ENCODE measurements at places on chromosomes 13 and 19.
A peak's percentile ranks its signal among the peaks of the same experiment; 100 is the strongest.

DNA sequence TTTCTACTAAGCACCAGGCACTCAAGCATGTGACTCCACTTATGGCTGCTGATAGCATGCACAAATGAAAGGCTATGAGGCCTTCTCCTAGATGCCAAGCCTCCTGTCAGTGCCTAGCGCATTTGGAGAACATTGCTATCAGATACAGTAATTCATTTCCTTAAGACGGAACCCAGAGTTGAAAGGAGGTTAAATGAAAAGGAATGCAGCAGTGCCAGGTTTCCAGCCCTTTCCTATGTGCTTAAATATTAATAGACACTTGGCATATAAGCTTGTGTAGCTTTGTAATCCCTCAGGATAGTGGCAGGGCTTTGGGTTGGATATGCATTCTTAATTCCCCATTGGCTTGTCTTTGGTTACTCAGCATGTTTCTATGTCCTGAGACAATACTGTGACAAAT lies 140.1 kb upstream of the FRY start:
- DNase-seq = no peak

DNA sequence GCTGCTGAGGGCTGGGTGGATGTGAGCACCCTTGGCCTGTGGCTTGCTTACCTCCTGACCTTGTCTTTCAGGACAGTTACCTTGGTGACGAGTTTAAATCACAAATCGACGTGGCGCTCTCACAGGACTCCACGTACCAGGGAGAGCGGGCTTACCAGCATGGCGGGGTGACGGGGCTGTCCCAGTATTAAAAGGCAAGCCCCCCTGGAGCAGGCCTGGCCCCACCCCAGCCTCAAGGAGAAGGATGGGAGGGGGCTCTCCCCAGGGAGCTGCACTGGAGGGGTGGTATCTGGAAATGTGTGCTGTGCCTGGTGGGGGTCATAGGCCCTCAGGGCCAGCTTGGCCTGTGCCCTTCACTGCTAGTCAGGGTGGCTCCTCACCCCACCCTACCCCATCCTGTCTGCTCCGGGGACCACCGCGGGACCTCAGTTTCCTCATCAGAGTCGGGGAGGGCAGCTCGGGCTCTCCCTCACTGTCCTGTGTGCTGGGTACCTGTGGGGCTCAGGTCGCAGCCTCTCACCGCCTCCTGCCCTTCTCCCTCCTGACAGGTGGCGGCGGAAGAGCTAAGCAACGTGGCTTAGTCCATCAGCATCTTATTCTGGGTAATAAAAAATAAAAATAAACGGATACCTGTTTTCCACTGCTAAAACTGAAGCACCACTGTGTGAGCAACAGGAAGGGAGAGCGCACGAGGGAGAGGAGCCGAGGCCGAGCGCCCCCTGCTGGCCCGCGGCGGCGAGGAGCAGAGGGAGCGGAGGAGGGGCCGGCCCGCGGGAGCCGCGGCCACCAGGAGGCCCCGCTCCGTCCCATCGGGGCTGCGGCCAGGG lies 29.8 kb downstream of the CERS1 start:
- no peak for DNase-seq

DNA sequence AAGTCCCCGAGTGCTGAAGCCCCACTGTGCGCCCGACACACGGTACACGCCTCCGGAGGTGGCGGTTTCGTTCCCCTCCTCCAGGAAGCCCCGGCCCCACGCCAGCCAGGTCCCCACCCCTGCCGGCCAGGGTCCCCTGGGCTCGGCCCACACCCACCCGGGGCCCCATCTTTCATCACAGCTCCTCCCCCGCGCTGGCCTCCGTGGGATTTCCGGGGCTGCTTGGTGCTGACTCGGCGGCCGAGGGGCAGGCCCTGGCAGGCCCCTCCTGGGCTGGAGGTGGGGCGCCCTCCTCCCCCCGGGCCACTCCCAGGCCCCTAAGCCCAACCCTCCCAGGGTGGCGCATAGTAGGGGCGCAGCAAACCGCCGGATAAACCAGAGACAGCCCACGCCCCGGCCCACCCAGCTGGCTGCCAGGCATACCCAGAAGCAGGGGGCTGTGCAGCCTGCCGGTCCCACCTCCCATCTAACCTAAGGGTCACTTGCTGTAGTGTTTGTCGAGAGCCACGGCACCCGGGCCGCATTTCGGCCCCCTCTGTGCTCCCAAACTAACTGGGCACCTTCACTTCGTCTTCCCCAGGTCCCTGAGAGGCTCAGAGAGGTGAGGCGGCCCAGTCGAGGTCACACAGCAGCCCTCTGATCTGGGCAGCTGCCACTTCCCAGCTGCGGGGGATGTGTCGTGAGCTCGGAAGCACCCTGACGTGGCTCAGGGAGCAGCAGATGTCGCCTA lies 6.6 kb downstream of the ZBTB7A start:
- DNase-seq = no peak

- no peak for DNase-seq
These were observed 86.0 kb downstream of the ZNF726 start for GRCh38 chr19:24000656-24001055.

- DNase-seq = no peak
These were observed 387.5 kb downstream of the LMO7 start for GRCh38 chr13:76023652-76024051.

GRCh38 chr19:55809381-55810058 lies 22.3 kb downstream of the NLRP11 start:
- DNase-seq = no peak

GRCh38 chr19:49391581-49392399 lies 3.7 kb downstream of the KASH5 start:
- peak; percentile 20 for DNase-seq

GRCh38 chr19:21460686-21461085 lies 44.7 kb upstream of the ZNF429 start:
- no peak for DNase-seq

DNA sequence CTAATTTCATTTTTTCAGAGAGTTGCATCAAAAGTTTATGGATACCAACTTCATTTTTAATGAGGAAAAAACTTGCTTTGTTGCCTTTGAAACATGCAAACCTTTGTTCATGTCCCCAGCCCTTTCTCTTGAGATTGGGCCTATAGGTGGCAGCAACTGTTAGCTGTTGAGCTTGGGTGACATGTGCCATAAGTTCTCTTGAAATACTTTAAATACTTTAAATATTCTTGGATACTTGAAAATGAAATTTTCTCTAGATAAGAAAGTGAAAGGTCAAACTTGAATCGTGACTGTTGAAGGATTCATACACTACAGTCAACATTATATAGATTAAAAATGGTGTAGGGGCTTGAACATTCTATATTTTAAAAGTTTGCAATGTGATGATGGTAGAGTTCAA lies 294.9 kb downstream of the NDFIP2 start:
- DNase-seq = peak; percentile 47

- no peak for DNase-seq
These were observed 15.3 kb downstream of the TTYH1 start for GRCh38 chr19:54430306-54431254.

- DNase-seq = no peak
These were observed 4.7 kb downstream of the SLITRK5 start for GRCh38 chr13:87675851-87676250.

DNA sequence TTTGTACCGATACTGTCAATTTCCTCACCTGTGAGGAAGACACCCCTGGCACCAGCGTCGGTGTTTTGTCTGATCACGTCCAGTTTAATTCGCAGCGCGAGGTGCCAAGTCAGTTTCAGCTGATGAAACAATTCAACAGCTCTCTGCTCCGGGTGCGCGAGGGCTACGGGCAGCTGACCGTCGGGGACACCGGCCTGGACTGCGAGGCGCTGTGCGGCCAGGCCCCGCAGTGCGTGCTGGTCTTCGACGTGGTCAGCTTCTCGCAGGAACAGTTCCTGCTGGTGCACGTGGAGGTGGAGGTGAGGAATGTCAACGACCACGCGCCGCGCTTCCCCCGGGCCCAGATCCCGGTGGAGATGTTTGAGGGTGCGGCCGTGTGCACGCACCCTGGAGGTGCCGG lies 171.5 kb downstream of the OLFM4 start:
- DNase-seq = no peak

DNA sequence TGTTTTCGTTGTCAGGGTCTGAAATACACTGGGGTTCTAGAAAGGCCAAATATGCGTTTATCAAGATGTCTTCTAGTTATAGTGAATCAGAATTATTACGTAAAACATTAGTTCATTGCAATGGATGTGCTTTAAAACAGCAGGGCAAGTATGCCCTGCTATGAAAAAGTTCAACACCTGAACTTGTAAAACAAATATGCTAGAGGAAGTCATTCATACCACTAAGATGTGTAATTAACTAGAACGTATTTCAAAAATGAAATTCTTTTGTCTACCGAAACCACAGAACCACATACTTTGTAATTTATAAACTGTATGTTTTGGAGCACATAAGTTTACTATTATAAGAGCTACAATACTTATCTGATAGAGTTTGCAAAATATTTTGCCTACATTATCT lies 266.2 kb downstream of the KCTD12 start:
- no peak for DNase-seq

GRCh38 chr19:1254081-1254527 lies 5.7 kb downstream of the MIDN start:
- DNase-seq = no peak

GRCh38 chr19:41426952-41427646 lies at the start of gene B3GNT8:
Gene B3GNT8, minus strand, starts transcription at chr19:41427374. Its CDS starts 596 bp downstream, at chr19:41426778.
- peak; percentile 11 for DNase-seq

DNA sequence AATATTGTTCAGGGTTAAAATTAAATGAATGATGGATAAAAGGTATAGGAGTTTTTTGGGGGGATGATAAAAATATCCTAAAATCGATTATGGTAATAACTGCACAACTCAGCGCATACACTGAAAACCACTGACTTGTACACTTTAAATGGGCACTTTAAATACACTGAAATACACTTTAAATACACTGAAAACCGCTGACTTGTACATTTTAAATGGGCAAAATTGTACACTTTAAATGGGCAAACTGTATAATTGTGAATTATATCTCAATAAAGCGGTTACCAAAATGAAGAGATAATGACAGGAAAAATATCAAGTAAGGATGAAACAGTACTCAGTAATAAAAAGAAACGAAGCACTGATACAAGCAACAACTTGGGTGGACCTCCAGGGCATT lies 1.5 kb downstream of the LIG1 start:
- DNase-seq = no peak

DNA sequence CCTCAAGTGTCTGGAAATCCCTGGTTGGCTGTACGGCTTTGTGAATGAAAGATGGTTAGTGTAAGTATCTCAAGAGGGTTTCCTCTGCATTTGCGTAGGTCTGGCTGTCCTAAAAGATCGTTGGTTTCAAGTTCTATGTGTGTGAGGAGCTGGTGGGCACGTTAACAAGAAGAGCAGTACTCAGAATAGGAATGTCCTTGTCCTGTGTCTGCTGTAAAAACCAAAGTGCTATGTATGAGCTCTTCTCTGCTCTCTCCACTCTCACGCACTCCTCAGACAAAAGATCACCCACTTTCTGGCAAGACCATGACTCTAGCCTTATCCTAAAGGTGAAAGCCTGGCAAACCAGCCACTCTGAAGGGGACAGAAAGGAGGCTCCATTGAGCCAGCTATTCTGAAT lies 39.1 kb downstream of the USP12 start:
- DNase-seq = no peak

- DNase-seq = no peak
These were observed 18.2 kb upstream of the SULT2B1 start for GRCh38 chr19:48533770-48534169.

DNA sequence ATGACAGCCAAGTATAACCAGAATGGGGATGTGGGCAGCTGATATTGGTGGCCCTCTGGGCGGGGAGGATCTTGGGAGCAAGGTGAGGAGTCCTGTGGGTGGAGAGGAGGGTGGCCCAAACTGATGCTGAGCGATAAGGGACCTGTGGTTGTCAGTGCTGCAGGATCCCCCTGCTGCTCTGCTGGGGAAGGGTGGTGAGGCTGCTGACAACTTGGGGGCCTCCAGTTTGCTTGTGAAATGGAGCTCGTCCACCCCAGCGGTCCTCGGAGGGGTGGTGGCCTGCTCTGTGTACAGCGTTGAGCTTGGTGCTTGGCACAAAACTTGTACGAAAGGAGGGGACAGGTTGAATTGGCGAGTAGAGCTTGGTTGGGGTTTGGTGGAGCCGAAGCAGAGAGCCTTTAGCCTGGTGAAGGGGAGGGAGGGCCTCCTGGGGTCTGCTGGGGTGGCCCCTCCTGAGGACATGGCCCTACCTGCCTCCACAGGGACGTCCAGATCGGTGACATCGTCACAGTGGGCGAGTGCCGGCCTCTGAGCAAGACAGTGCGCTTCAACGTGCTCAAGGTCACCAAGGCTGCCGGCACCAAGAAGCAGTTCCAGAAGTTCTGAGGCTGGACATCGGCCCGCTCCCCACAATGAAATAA lies 2.9 kb downstream of the RPS11 start:
- no peak for DNase-seq

GRCh38 chr13:97856304-97856675 lies 97.2 kb upstream of the IPO5 start:
- no peak for DNase-seq

DNA sequence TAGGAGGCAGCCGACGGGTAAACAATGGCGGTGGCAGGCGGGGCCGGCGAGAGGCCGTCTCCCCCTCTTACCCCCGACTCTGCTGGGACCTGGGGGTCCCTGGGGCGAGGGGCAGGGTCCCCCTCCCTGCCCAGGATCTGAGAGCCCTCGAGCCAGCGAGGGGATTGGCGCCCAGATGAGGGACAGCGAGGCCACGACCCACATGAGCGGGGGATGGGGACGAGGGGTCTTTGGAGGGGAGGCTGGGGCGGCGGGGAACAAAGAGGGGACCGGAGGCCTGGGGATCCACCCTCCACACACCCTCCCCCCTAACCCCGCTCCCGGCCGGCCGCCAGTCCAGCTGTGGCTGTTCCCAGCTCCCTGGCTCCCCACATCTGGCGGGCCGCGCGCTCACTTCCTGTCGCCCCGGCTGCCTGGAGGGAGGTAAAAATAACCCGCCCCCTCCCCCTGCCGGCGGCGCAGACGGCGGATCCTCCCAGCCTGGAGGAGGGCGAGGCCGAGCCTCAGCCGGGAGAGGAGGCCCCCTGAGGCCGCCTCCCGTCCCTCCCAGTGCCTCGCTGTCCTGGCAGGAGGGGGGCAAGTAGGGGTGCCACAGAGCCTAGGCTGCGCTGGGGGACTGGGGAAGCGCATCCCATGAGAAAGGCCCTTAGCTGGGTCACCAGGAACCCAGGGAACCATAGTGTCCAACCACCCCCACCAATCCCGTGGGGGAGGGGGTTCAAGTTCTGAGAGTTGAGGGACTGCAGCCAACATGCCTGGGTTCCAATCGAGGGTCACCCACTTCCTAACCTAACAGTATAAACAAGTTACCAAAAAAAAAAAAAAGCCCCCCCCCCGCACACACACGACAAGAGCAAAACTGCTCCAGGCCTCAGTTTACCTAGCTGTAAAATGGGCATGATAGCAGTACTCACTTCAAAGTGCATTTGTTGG lies 29.3 kb upstream of the NANOS3 start:
- peak; percentile 82 for DNase-seq

GRCh38 chr13:80006940-80007339 lies 334.0 kb downstream of the SPRY2 start:
- no peak for DNase-seq

DNA sequence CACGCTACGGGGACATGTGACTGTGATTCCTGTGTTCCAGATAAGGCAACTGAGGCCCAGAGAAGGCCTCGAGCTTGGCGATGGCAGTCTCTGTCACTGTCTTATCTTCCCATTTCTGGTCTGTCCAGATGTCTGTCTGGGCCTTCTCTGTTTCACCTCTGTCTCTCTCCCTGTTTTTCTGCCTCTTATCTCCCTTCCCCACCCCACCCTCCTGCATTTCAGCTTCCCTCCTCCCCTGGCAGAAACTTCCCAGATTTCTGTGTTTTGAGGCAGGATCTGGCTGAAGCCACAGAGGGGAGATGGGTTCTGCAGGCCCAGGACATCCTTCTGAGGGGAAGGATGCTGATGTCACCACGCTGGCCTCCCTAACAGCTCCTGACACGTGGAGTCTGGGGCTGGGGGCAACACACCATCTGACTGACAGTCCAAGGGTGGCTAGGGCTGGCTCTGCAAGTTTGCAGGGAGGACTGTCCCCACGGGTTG lies 14.4 kb downstream of the PAK4 start:
- no peak for DNase-seq

Measured in AG04450 (cell line).